ENCODE measurements at places on chromosomes 13 and 19.
A peak's percentile ranks its signal among the peaks of the same experiment; 100 is the strongest.

DNA sequence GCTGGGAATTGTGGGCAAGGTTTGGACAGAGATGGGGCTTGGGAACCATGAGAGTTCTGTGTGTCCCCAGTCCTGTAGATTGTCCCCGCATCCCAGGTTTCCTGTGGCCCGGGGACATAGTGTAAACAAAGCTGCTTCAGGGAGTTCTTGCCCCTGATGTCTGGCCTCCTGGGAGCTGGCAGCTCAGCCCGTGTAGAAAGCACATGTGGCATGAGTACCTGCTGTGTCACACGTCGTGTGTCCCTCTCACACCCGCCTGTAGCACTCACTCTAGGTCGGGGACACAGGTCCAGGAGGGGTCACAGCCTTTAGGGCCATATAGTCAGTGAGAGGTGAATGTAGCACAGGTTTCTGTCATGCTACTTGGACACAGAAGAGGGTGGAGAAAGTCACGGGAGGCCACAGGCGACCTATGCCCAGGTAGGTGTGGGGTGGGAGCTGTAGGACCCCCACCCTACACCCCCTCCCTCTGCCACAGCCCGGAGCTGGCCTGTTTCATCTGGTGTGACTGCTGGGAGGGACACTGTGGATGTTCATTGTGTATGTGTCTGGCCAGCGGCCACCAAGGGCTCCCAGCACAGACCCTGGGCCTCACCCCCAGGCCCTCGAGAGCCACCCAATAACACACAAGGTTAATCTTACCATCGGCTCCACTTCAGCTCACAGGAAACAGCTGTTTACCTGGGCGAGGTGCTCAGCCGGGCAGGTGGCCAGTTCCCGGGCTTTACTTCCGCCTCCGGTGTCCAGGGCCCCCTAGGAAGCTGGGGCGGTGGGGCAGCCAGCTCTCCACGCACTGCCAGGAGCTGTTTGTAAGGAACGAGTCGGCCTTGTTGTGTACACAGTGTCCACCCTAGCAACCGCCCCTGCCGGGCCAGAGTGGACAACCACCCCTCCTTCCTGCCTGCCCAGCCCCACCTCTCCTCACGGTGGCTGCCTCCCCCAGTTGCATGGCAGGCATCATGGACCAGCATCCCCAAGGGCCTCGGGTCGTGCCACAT is 49.7 kb downstream of the COMP start:
- no peak for DNase-seq

- DNase-seq, result no peak
Observed at GRCh38 chr13:46489586-46490023, 63.4 kb upstream of the LRCH1 start.

DNA sequence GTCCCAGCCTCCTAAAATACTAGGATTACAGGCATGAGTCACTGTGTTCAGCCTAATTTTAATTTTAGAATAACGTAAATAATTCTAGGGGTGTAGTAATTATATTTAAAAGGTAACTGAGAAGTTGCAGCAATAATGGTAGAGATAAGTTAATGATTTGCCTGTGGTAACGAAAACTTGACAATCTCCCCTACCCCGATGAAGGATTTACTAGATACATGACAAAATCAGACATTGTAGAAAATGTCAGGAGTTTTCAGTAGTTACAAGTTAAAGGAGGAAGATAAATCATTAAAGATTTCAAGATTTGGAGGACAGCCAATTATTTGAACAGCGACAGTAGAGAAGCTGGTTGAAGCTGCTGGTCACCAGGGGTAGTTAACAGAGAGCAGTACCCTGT is 652.2 kb upstream of the PCDH20 start:
- no peak for DNase-seq

DNA sequence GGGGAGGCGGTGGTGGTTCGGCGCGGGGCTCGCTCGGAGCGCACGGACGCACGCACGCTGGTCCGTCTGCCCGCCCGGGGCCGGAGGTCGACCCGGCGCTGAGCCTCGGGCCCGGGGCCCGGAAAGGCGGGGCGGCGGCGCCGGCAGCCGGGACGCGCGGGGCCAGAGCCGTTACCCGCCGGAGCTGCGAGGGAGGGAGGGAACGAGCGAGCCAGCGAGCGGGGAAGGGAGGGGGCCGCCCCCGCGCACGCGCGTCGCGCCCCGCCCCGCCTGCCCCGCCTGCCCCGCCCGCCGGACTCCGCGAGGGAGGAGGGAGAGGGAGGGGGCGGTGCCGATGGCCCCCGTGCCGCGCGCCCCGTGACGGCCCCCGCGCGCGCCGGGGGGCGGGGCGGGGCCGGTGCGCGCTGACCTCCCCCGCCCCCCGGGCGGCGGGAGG is 15.0 kb downstream of the CIC start:
- peak; percentile 71 for DNase-seq

DNA sequence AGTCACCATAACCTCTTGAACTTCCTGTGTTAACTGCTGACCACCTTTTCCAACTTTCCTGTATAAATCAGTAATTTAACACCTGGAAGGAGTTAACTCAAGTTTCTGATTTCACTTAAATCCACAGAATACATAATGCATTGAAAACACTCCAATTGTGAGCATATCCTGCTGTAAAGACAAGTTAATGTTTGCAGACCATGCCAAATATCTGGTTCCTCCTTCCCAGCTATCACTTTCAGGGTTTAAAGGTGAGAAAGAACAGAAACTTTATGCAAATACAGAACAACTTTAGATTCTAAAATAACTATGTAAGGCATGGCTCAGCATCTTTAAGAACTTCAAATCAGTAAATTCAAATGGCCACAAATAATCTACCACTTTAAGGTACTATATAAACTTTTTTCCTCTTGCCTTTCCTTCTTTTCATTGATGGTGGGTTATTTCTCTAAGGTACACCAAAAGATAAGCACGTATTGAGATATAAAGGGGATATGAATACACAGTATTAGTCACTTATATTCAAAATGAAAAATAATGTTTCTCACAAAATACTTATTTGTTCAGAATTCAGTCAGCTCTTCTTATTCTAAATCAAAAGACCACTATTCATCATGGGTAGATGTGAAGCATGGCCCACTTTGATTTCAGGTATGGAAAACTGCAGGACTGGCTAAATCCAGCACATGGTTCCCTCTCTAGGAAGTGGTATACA is 6.6 kb upstream of the TPTE2 start:
- no peak for DNase-seq

GRCh38 chr13:105684216-105684615 is 851.2 kb downstream of the EFNB2 start:
- no peak for DNase-seq

- no peak for DNase-seq
Observed at GRCh38 chr13:44879452-44880058, 109.7 kb downstream of the NUFIP1 start.

DNA sequence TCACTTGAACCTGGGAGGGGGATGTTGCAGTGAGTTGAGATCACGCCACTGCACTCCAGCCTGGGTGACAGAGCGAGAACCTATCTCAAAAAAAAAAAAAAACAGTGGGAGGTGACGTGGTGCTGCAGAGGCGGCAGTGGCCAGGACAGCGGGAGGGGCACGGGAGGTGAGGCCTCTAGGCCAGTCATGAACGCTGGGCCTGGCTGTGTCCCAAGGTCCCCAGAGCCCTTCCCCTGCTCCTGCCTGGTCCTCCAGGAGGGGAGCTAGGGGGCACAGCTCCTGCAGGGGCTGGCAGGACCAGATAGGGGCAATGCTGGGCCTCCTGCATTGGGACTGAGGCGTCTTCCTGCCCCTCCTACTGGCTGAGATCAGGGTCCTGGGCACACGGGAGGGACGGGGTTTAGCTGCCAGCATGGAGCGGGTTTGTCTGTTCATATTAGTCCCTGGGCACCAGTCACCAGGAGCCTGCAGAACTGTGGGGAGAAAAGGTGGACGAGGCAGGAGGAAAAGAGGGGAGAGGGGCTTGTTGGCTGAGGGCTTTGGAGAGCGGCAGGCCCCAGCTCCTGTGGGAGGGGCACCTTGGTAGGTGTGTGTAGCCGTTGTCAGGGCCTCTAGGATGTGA is 4.5 kb downstream of the MAP2K7 start:
- no peak for DNase-seq

DNA sequence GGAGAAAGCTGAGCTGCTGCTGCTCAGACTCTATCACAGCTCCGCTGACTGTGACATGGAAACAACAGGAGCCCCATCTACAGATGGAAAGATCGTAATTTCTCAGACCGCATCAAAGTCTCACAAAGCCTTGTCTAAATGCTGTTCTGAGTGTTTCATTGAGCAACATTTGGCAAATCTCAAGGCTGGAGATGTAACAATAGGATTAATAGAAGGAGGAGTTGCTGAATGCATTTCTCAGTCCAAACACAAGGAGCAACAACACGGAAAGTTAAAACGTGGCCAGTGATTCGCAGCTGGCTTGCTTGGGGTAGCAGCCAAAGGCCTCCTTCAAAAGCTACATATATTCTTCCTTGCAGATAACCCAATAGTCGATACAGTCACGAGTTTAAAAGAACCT is 55.7 kb downstream of the MRPL57 start:
- DNase-seq, result no peak

DNA sequence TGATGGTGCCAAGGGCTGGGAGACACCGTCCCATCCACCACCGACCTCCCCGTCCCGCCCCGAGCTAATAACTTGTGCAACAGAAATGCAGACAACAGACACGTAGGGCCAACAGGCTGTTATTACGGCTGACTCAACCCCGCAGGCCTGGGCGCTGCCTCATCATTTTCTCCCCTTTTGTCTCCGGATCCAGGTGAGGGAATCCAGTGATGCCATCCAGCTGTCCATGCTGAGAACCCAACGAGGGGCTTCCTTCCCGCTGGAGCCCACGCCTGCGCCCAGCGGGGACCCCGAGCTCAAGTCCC is 6.4 kb upstream of the DIRAS1 start:
- no peak for DNase-seq

GRCh38 chr19:2015608-2015950 is at the start of gene BTBD2:
TSS of gene BTBD2 (minus strand) at chr19:2015714. CDS start at chr19:2015703, 11 bp downstream.
- DNase-seq, result peak; percentile 45

- DNase-seq, result no peak
Observed at GRCh38 chr19:34734537-34735103, 577 bp downstream of the ZNF181 start.

GRCh38 chr19:55227241-55228014 is 1.1 kb downstream of the TMEM86B start:
- no peak for DNase-seq

GRCh38 chr19:52991484-52991883 is 22.2 kb upstream of the ERVV-1 start:
- no peak for DNase-seq

DNA sequence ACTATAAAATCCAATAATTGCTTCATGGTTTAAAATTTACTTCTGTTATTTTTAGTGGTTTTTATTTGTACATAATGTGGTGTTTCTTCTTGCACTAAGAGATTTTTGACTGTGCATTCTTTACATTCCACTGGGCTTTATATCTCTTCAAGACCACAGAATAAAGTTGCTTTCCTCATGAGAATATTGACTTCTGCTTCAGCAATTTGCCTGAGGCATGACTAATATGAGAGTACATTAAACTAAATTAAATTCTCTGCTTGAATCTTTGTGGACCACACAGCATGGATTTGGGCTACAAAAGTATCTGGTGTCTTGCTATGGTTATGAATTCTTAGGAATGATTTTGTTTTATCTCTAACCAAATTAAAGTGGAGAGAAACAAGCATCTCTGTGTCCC is 1463.4 kb upstream of the PCDH20 start:
- DNase-seq, result no peak

DNA sequence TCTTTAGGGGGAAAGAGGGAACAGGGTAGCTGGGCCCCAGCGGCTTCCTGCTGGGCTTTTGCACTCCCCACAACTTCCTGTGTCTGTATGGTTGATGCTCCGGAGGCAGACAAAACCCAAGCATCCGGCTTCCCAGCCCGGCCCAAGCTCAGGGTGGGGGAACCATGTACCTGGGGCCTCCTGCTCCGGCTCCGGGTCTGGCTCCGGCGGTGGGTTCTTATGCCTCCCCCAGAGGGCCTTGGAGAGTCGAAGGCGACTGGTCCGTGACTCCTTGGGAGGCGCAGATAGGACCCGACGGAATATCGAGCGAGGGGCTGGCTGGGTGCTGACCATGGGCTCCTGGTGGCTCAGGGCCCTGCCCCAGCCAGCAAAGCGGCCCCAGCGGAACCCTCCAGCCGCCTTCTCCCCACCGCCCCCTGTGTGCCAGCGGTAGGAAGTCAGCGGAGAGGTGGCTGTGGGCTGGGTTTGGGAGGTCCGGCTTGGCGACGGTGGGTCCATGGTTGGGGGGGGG is 428 bp downstream of the RASAL3 start:
- DNase-seq, result peak; percentile 66

DNA sequence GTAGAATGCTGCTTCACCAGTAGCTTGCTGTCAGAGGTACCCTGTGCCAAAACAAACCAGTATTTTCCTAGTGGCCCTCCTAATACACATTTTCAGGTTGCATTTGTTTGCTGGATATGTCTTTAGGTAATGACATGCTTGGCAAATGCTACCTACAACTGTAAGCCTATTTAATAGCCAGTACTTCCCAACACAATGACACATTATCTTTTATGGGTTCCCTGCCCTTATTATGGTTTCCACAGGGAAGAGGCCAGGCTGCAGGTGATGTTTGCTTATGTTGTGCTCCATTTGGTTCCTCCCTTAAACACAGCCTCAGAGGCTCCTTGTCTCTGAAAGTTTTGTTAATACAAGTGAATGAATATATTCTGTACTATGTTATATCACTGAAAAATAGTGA is 24.7 kb downstream of the FRY start:
- no peak for DNase-seq

- DNase-seq, result no peak
Observed at GRCh38 chr19:373391-374182, 29.0 kb upstream of the MIER2 start.

GRCh38 chr19:54180691-54181091 is 7.7 kb upstream of the TMC4 start:
- DNase-seq, result no peak

DNA sequence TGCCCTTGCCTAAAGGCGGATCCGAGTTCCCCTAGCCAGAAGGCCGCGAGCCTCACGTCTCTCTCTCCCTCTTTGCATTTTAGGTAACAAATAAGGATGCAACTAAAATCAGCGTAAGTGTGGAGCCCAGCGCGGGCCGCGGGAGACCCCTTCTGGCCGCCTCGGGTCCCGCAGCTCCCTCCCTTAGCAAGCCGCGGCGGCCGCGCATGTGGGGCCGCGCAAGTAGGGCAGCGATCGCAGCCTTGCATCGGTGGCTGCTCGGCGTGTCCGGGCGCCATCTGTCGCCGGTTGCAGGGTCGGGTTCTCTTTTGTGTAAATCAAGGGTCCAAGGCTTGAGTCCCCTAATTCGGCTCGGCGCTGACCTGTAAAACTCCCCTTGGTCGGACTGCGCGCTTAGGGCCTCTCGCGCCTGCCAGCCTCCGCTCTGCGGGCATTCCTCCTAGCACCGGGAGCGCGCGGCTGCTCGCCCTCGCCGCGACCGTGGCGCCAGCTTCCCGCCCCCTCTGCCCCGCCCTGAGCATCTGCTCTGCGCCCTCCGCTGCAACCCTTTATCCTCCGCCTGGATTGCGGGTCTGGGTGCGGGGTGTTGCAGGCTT is 2.7 kb downstream of the VSTM2B start:
- peak; percentile 76 for DNase-seq

- no peak for DNase-seq
Observed at GRCh38 chr13:87093399-87093798, 577.8 kb upstream of the SLITRK5 start.

GRCh38 chr13:71499944-71500514 is 367.0 kb downstream of the DACH1 start:
- DNase-seq, result no peak
